ENCODE measurements at places on chromosomes 1 and 21.
A peak's percentile ranks its signal among the peaks of the same experiment; 100 is the strongest.

DNA sequence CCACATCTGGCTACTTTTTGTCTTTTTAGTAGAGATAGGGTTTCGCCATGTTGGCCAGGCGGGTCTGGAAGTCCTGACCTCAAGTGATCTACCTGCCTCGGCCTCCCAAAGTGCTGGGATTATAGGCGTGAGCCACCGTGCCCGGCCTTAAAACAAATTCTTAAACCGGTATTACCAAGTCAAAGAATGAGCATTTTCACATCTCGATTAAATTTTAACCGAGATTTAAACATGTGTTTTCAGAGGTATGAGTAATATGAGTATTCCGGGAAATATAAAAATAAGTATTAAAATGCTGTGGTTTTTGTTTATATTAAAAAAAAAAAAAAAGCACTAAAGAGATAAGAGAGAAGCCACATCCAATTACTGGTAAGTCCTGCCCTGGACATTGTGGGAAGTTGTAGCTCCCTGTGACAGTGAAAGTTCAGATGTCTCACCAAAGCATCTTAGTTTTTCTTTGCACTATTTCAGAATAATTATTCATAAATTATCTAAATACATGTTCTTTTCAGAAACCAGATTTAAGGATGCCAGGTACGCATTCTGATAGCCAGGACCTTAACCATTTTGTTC, 24.9 kb downstream of the ZNF281 start:
- no peak for DNase-seq

DNA sequence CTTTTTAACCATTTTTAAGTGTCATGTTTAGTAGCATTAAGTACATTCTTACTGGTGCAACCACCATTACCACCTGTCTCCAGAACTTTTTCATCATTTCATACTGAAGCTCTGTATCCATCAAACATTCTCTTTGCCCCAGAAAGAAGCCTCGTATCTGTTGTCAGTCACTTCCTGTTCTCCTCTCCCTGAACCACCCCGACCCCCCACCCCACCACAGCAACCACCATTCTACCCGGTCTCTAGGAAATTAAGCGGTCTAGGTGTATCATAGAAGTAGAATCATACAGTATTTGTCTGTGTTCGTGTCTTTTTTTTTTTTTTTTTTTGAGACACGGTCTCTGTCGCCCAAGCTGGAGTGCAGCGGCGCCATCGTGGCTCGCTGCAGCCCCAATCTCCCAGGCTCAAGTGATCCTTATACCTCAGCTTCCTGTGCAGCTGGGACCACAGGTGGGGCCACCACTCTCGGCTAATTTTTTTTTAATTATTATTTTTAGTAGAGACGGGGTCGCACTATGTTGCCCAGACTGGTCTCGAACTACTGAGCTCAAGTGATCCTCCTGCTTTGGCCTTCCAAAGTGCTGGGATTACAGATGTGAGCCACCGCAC, 23.7 kb upstream of the EPHA8 start:
- DNase-seq = no peak

DNA sequence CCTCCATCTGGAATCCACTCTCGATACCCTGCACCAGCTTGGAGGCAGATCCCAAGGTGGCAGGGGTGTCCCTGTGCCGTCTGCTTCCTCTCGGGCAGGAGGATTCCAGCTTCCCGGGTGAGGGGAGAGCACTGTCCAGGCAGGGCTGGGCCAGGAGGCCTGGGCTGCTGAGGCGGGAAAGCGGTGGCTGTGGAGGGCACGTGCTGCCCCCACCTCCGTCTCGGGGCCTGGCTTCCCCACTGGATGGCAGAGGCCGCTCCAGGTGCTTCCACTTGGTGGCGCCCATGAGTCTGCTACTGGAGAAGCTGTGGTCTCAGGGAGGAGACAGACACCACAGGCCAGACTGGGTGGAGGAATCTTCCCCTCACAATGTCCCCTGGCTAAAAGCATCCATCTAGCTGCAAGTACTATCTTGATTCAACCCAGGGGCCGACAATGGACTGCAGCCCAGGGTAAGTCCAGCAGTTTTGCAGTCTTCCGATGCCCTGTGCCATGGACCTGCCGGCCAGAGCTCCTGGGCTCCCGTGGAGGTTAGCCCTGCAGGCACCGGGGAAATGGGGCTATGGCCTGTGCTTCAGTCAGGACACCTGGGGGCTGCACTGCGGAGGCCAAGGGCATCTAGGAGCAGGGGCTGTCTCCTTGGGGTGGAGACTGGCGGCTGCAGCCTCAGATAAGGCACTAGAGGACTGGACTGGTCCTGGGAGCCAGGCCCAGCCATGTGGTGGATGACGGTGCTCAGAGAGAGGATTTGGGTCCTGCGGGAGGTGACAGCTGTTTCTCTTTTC, 41.3 kb upstream of the EIF4G3 start:
- DNase-seq = peak; percentile 13

- DNase-seq = no peak
Observed at GRCh38 chr1:198734323-198735008, 95.6 kb downstream of the PTPRC start.

GRCh38 chr1:110285316-110285715, 53.9 kb upstream of the RBM15 start:
- no peak for DNase-seq

- DNase-seq = no peak
Observed at GRCh38 chr21:42440187-42440792, 36.6 kb downstream of the UBASH3A start.

DNA sequence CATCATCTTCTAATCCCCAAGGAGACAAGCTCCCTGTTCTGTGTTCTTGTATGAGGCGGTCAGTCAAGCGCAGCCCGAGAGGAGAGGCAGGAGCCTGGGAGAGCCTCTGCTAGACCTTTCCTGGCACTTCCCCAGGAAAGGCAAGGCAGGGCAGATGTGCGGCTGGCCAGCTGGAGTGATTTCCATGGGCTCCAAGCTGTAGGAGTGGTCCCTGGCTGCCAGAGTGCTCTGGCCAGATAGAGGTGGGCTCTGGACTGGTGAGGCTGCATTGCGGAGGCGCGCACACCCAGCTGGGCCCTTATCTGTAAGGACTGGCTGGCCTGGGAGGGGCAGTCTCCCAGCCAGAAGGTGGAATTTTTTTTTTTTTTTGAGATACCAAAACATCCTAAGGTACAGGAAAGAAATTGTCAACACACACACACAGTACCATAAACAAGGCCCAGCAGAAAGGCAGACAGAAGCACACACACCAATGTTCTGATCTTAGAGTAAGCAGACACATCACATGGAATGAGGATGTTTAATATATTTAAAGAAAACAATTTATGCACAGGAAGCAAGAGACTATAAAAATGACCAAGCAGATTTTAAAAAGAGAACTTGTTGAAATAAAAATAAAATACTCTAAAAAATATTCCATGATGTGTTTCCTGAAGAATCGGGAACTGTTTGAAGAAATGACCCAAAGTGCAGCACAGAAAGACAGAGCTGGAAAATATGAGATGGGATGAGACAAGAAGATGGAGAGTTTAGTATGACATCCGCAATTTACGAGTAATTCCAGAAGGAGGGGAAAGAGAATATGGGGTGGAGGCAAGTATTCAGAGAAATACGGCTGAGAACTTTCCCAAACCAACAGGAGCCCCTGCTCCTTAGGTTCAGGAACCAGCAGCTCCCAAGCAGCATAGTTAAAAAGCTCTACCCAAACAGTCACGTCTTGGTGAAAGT, 13.4 kb downstream of the IBA57 start:
- DNase-seq = no peak

DNA sequence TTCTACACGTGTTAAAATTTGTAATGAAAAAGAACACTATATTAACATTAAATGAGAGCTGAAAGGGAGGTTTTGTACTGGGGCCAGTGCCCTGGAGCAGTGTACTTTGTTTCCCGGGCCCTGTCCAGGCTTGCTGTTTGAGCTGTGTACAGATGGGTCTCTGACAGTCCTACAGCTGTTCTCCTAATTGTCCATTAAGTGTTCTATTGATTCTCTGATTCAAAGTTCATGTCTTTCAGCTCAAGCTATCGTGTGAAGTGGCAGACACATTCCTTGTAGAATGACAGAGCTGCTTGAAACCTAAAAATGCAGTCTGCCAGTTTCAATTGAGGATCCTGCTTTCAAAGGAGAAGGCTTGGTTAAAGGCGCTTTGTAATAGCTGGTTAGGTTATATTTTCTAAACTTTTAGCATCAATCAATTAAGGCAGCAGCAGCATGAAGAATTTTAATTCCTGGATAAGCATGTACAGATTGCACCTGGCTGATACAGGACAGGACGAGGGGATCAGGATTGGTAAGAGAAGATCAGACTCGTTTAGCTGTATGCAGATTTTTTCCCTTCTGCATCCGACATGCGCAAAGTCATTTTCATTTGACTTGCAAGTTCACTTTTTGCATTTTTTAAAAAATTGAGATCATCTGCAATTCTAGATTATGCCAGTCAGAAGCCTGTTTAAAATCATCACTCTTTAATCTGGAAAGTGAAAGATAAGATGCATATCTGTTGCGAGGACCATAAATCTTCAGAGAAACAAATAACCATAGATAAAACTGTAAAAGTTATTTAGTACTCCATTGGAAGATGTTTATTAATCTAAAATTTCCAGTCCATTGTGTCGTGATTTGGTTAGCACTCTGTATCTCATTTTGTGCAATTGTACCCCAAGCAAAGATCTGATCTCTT, 98.5 kb downstream of the ATG4C start:
- DNase-seq = no peak

DNA sequence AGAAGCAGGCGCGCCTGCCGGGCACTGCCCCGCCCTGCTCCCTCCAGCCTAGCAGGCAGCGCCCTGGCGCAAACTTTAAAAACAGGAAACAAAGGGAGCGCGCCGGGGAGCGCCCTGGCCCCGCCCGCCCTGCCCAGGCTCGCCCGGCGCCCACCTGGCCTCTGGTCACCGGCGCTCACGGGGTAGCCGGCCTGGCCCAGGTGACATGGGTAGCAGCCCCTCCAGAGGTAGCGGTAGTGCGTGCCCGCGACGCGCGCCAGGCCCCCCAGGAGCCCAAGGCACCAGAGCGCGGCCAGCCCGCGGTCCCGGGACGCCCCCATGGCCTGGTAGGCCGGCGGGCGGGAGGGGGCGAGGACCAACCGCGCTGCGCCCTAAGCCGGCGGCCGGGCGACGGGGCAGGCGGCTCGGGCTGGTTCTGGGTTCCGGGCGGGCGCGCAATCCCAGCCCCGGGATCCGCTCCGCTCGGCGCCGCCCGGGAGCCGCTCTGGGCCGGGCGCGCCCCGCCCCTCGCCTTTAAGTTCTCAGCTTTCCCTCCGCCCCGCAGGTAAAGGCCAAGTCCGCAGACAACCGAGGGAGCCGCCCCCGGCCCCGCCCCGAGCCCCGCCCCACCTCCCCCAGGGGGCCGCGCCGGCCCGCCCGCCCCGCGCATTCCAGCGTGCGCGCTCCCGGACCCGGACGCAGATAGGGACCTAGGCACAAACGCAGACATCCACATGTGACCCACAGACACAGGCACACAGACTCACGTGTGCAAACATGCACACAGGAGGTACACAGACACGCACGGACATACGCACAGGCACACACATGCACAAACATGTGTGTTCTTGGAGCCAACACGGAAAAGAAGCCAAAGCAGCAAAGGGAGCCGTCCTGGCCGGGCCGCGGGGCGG, 76.7 kb downstream of the ARHGEF16 start:
- DNase-seq = peak; percentile 84

DNA sequence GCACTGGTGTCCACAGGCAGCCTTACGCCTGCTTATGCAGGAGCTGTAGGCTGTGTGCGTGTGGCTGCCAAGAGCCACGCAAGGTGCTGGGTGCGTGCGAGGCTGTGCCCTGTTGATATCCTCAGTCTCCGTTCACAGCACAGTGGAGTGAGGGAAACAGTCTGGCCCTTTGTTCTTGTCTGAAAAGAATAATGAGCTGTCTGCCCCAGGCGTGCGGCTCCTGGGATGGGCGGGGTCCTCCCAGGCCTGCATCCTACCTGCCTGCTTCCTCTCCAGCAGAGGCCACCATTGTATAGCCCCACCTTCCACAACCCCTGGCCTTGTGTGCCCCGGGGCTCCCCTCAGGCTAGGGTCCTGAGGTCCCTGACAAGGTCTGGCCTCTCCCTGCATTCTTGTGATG, 47.0 kb upstream of the KDM4A start:
- no peak for DNase-seq

DNA sequence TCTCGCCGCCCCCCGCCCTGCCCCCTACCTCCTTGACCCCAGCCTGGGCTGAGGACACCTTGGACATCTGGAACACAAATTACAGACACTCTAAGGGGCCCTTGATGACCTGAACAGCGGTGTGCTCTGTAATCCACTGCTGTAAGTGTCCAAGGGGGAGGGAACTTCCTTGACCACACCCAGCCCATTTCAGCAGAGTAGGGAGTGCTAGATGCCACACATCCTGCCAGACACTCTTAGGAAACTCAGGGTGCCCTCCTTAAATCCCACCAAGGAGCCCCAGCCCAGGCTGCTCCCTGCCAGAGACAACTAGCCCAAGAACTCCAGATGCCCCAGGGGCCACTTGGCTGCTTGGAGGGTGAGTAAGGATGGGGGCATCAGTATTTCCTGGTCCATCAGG, 282.2 kb downstream of the RRAGC start:
- no peak for DNase-seq

DNA sequence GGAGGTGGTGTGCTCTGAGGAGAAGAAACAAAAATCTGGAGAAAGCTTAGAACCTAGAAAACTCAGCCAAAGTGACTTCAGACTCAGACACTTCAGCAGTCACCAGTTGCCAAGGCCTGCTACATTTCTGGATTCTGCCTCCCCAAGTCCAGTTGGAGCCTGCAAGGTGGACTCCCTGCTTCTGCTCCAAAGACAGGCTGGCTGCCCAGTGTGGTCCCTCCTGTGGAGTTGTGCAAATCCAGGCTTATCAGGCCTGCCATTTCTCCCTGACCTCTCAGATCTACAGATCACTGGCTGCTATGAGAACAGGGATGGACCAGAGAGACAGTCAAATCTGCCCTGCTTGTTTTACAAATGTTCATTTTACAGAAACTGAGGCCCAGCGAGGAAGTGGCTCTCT, 9.9 kb downstream of the CACHD1 start:
- no peak for DNase-seq

GRCh38 chr1:41939194-41939593, 20.5 kb upstream of the HIVEP3 start:
- no peak for DNase-seq

GRCh38 chr1:25821112-25821476, 1.3 kb downstream of the MTFR1L start:
- DNase-seq = no peak

DNA sequence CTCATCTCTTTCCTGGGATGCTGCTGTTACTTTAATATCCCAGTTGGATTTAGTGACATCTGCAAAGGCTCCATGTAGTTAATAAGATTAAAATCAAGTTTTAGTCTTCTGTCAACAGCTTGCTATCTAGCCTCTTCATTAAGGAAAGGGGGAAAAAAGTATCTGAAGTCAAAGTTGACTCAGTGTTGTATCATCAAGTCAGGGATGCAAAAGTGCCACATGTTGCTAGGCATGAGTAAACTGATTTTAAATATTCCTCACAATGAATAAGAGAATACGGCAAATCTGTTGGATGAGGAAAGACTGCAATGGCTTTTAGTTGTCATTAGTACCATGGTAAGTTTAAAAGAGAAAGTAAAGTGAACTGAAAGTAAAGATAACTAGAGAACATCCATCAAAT, 383.2 kb upstream of the ZRANB2 start:
- DNase-seq = no peak

GRCh38 chr1:231799363-231799986, 172.9 kb downstream of the DISC1 start:
- no peak for DNase-seq

- no peak for DNase-seq
Observed at GRCh38 chr1:91349524-91349923, 55.1 kb downstream of the HFM1 start.

GRCh38 chr1:15364740-15365139, 44.9 kb upstream of the EFHD2 start:
- DNase-seq = no peak

All from umbilical cord (tissue), 2 donors.